C1 segment of cervical spinal cord (tissue), 14 donors: ENCODE measurements at places on chromosomes 7 and 10.

- DNase-seq: no peak
These were observed 227.1 kb downstream of the LRMDA start for GRCh38 chr10:75658496-75658895.

DNA sequence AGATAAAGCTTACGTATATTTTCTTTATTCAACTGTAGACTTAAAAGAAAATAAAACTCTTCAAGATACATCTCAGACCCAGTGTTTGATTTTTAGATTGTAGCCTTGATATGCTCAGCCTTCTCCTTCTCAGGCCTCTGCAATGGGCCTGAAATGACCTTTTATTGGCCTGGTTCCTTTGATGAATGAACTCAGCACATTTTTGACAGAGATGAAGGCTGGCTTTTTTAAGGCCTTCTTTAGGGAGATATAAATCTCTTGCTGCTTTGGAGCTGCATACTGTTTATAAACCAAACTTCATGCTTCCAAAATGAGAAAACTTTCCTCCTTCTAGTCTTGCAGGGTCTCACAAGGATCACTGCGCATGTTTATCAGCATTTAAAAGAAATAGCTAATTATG, 1049.8 kb downstream of the LRMDA start:
- no peak for DNase-seq

GRCh38 chr7:29243910-29244655, 49.5 kb downstream of the CHN2 start:
- DNase-seq: no peak

- DNase-seq: no peak
These were observed 58.5 kb downstream of the BLNK start for GRCh38 chr10:96212911-96213310.

DNA sequence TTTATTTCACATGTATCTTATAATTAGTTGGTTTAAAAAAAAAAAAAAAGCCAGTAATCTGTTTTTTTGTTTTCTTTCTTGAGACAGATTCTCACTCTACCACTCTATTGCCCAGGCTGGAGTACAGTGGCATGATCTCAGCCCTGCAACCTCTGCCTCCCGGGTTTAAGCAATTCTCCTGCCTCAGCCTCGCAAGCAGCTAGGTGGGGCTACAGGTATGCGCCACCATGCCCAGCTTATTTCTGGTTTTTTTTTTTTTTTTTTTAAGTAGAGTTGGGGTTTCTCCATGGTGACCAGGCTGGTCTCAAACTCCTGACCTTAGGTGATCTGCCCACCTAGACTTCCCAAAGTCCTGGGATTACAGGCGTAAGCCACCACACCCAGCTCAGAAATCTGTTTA, 34.1 kb upstream of the CAPZA2 start:
- no peak for DNase-seq

- DNase-seq: no peak
These were observed 7.7 kb downstream of the VPS50 start for GRCh38 chr7:93239824-93240223.

GRCh38 chr10:26861205-26861998, 644 bp upstream of the ABI1 start:
- DNase-seq: no peak

DNA sequence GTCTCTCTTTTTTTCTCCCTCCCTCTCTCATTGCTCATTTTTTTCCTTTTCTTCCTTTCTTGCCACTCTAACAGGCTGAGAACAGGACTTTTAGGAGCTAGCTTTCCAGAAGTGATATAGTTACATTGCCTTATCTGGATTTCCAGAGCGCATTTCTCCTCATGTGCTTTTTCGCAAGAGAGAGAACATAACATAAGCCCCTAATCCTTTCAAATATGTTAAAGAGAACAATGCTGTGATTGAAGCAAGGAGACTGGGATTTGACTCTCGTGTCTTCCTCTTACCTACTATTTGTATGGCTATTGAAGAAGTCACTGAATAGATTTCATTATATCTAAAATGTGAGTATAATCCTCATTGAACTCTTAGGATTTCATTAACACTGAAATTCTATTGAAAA, 101.2 kb upstream of the PRPS1L1 start:
- DNase-seq: no peak

DNA sequence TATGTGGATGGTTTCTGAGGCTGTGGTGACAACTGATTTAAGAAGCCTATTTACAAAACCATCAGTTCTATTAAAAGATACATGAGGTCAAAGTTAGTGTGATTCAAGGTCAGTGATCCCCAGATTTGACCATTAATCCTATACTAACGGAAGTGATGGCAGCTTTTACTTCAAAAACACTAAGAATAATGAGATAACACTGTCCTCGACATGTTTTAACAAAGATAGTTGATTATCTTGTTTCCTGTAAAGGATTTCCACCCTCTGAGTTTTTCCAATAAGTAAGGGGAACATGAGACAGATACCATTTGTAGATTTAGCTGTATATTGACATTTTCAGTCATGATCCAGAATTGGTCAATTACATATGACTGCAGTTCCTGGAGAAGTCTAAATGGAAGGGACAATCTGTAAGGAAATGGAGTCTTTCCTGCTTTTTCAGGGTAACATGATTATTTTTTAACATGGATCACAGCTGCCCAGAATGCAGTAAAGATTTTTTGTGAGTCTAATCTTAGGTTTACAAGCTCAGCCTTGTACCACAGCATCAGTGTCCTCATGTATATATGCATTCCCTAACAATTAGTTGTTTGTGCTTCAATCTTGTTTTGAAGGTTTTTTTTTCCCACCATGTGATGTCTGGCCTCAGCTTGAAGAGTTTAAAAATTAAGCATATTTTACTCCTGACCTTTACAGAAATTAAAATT, 188.0 kb downstream of the PPP1R9A start:
- no peak for DNase-seq

GRCh38 chr10:26540601-26541000, 102.5 kb downstream of the APBB1IP start:
- no peak for DNase-seq

DNA sequence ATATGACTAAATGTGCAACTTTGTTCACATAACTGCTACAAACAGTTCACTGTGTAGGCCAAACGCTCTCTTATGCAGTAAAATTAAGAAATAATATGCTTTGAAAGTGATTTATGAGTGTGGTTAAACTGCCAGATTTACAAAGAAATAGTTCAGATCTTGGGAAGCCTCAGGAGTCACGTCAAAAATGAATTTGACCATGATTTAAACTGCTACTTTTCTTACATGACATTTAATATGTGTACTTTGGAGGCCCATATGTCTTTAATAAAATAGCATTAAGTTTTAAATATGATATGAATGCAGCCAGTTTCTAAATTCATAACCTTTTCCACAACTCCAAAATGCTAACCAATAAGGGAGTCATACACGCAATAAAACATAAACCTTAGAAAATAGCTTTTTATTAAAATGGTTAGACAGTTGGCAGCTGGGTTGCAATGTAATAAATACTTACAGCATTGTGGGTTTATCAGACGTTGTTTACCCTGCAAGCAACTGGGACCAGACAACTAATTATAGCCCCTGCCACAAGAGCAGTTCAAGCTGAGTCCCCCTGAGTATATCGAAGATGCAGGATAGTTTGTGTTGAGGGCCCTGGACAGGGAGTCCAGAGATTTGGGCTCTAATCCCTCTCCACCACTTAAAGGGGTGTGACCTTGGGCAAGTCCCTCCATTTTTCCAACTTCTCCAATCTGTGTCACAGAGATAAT, 640.4 kb downstream of the LRMDA start:
- no peak for DNase-seq

DNA sequence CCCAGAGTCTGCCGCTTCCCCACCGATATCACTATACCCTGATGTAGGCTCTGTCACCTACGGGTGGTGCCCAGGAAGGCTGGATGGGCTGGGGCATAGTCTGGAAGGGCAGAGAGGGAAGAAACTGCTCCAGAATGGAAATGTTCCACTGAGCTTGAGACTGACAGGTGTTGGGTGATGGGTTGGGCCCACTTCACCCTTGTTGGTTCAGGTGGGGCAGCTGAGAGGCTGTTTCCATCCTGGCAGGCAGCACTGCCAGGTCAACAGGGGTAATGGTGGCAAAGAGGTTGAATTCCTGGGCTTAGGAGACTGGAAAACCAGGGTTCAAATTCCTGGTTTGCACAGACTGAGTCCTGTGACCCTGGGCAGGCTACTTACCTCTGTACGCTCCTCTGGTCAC, 28.5 kb upstream of the FRAT2 start:
- DNase-seq: no peak

DNA sequence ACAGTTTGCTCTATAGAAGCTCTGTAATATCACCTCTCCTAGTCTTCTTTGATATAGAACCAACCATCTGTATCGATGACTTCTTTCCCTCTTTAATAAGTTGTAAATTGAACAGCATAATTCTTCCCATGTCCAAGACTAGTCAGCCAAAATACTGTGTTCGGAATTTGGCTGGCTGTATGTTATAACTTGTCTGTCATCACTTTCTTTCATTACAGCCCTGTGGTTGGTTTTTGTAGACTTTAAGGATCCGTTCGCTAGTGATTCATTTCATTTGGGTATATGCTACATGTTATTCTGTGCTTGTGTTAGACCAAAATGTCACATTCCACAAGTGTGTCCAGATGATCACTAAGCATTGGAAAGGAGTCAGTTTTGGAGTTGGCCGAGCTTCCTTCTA, 155.4 kb upstream of the ITGB1 start:
- no peak for DNase-seq

GRCh38 chr10:102504976-102505300, 1.2 kb downstream of the SUFU start:
- DNase-seq: no peak
